ENCODE measurements at places on chromosomes 2 and 18. TPM values are rescaled to one million over a fixed set of nuclear protein-coding genes. Genes with fewer than 3 reads are reported as not detected.

The NIFK gene
- polyA plus RNA-seq, result 62.8 TPM

The EPHA4 gene
- polyA plus RNA-seq, result 57.8 TPM

The LANCL1 gene
- 71.9 TPM for polyA plus RNA-seq

The GALNT13 gene
- polyA plus RNA-seq, result 2.0 TPM

The ITGB6 gene
- 20.3 TPM for polyA plus RNA-seq

The DSC3 gene
- polyA plus RNA-seq, result 1.6 TPM

The ATP9B gene
- polyA plus RNA-seq, result 41.0 TPM

The CPS1 gene
- polyA plus RNA-seq, result 5.4 TPM

The DNAJC5G gene
- polyA plus RNA-seq, result 0.59 TPM

The FAM110C gene
- 25.5 TPM for polyA plus RNA-seq

GRCh38 chr2:205141381-205141780 is 540.9 kb upstream of the NRP2 start:
- no peak for DNase-seq

DNA sequence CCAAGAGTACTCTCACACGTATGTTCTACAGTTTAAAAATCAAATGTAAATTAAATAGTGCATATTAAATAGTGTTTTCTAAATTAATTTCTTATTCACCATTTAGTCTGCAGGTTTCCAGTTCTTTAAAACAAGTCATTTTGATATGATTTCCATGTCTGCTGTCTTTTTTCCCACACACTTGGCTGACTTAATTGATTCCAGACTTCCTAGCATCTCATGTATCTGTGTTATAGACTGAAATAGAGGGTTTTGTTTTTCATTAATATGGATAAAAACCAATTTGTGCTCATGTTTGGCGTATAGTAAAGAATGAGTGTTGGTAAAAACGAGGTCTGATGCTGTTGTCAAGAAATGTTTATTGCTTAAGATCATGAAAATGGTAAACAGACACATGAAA is 104.3 kb downstream of the SRBD1 start:
- no peak for DNase-seq

DNA sequence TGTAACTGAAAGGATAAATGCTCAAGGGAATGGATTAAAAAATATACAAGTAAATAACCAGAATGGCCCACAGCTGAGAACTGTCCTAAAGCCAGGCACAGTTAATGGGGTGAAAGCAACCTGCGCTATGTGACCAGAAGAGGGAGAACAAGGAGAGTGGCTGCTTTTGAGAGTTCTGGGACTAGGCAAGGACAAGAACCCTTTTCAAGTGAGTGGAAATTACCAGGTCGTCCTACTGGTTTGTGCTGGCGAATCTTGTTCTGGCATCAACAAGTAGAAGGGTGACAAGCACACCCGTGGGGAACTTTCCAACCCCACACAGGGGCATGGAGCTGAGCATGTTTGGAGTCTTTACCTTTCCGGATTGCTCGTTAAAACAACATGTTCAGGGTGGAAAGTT is 82.8 kb downstream of the TMEM17 start:
- DNase-seq, result no peak

- DNase-seq, result no peak
These were observed 162.1 kb upstream of the SH3BP4 start for GRCh38 chr2:234789556-234790325.

GRCh38 chr2:158239271-158239670 is 137.6 kb downstream of the UPP2 start:
- DNase-seq, result no peak

DNA sequence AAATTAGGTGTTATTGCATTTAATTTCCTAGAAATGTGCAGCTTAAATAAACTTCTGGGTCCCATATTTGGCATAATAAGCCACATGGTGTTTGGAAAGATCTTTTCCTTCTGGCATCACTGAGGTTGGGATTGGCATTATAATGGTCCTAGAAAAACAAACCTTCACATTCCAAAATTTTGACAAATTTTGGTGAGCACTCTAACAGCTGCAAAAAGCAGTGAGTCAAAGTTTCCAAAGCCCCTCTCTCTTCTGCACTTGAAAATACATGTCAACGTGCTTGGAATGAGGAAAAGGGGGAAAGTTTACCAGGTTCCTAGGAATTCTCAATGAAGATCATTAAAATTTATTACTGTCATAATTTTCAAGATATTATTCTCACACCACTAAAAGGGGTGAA is 77.8 kb upstream of the STK17B start:
- DNase-seq, result no peak

GRCh38 chr2:189424961-189425360 is 16.3 kb upstream of the WDR75 start:
- no peak for DNase-seq

- DNase-seq, result no peak
These were observed 7.4 kb downstream of the ASXL3 start for GRCh38 chr18:33585431-33585775.

DNA sequence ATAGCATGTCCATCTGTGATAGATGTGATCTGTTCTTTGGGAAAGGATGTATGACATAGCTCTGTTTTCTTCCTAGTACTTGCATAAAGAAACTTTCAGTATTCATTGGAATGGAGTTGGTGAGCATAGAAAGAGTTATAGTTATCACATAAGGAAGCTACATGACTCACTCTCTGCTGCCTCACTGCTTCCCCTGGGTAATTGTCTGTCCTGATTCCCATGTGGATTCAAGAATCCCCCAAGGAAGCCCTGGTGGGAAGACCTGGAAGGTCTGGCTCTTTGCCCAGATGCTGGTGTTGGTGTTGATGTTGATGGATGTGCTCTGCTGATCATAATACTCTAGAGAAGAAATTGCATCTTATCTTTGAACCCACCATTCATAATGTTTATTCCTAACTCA is 60.6 kb downstream of the PTPN4 start:
- DNase-seq, result no peak

DNA sequence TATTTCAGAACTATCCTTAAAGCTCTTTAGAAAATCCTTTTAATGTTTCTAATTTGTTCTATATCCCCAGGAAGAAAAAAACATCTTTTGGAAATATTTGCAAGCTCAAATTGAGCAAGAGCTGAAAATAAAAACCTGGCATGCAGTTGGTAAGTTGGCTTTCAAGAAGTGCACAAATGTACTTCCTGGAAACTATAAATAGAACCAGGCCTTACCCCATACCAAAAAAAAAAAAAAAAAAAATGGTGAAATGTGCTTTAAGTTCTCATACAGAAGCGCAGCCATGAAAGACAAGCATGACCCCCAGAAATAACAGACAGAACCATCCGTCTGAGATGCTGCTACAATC is 178.5 kb downstream of the HDAC4 start:
- DNase-seq, result no peak

GRCh38 chr2:121587131-121587530 is 56.5 kb downstream of the RNU4ATAC start:
- DNase-seq, result no peak

DNA sequence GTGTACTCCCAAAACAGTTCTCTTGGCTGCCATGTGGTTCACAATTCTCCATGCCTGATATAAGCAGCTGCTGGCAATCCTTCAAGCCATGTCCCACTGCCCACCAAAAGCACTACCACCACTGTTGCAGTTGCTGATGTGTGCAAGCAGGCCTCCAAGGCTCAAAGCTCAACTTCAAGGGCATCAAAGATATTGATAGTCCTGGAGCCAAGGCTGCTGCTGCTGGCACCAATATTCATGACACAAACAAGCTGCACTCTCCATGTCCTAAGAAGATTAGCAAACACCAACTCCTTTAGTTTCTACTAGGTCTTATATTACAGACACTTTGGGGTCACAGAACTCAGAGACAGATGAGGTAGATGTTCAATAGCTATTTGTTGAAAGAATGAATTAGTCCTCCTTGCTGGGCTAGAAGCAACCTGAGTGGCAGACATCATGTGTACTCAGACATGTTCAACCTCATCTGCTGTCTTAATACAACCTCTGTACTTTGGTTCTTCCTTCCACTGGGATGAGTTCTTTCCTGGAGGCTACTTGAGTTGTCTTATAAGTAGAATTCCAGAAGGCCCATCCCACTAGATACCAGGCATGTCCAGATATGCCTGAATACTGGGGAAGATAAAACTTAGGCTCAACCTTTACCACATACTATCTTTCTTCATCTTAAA is 104.5 kb upstream of the UGP2 start:
- no peak for DNase-seq

DNA sequence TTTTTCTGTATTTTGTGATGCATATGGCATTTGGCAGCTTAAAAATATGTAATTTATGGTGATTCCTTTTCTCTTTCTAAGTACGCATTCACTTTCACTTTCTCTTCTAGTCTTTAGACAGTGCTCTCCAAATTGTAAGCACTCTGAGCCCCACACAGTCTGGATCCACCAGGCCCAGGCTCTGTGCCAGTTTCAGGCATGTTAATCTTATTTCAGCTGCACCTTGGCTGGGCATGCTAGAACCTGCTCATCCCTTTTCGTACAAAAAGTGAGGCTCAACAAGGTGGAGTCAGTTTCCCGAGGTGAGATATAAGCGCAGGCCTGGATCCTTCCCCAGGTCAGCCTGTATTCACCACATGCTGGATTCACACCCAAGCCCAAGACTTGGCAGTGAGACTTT is 203.9 kb downstream of the MTX2 start:
- no peak for DNase-seq

DNA sequence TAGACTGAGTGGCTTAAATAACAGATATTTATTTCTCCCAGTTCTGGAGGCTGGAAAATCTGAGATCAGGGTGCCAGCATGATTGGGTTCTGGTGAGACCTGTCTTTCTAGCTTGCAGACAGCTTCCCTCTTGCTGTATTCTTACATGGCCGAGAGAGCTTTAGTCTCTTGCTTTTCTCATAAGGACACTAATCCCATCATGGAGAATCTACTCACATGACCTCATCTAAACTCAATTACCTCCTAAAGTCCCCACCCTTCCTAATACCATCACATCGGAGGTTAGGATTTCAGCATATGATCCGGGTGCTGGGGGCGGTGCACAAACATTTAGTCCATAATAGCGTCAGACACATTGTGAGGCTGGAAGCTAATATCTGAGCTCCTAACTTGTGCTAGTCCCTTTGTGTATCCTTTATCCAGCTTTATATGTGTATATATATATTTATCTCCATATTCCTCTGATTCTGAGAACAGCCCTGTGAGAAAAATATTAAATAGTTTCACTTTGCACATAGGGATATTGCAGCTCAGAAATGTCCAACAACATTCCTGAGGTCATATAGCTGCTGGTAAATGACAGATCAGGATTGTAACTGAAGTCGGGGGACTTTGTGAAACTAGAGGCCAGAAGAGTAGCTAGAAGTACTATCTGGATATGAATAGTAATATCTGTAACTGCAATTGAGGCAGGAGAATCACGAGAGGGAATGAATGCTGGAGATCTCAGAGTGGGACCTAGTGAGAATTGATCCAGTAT is 28.9 kb downstream of the MARCHF4 start:
- no peak for DNase-seq

GRCh38 chr2:74014813-74015212 is 30.1 kb downstream of the TET3 start:
- DNase-seq, result no peak

DNA sequence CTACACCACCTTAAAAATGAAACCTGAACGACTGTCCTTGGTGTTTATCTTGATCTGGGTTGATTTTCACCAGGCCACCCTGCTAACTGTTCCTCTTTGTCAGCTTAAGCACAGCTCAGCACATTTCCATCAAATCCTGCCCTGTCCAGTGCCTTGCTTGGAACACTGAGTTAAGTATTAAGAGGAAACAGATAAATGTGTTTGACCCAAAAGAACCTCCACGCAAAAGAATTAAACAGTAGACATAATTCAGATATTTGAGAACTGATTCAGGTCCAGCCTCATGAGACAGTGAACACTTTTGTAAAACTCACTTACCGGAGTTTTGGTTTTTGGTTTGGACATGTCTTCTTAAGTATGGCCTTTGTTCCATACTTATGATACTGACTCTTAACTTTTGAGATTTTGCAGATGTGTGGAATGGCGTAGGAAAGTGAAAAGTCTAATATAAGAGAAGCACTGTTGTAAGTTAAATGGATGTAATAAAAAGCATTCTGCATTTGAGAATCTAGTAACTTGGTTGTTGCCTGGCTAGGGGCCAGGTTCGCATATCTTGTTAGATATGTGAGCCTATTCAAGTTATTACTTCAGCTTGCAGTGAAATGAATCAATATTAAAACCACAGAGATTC is 88.9 kb upstream of the SERPINE2 start:
- no peak for DNase-seq

DNA sequence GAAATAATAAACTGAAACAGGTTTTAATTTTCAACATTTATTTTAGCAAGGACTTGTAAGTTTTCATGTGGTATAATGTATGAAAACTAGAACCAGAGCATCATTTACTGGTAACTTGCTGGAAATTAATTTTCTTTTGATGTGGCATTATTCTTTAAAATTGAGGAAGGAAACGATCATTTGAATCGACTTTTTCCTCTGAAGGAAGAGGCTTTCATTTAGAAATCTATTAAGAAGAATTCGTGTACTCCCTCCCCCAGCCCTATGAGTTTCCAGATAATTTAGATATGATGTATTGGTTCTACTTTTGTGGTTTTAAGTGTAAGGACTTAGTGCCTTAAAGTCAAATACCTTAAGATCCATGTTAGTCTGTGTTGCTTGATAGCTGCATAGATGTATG is 2.5 kb downstream of the BABAM2 start:
- DNase-seq, result no peak

DNA sequence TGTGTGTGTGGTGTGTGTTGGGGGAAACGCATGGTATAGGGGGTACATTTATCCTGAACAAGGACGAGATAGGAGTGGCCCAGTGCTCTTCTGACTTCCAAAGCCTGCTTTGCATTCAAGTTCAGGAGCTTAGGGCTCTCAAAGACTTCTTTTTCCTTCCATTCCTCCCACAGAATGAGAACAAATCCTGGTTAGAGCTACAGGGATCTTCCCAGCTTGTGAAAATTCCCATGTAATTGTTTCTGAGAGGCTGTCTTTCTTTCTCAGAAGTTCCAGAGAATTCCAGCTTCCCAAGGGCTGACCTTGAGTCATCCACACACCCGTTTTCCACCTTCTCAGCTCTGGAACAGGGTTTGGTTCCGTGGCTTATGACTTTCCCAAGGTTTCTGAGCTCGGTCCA is 38.9 kb downstream of the FASTKD2 start:
- DNase-seq, result no peak

- DNase-seq, result no peak
These were observed 6.3 kb upstream of the EN1 start for GRCh38 chr2:118853651-118854291.

All from renal cortex interstitium (tissue), 15 donors.